Stimulated activated CD4-positive, alpha-beta T cell treated with anti-CD3 and anti-CD28 coated beads, Interleukin-4, amount 100 ng/mL, for 48 hours (primary cell): ENCODE measurements at places on chromosomes 11 and 22.

- no peak for DNase-seq
These were observed 102.8 kb downstream of the WNT11 start for GRCh38 chr11:76103460-76103859.

DNA sequence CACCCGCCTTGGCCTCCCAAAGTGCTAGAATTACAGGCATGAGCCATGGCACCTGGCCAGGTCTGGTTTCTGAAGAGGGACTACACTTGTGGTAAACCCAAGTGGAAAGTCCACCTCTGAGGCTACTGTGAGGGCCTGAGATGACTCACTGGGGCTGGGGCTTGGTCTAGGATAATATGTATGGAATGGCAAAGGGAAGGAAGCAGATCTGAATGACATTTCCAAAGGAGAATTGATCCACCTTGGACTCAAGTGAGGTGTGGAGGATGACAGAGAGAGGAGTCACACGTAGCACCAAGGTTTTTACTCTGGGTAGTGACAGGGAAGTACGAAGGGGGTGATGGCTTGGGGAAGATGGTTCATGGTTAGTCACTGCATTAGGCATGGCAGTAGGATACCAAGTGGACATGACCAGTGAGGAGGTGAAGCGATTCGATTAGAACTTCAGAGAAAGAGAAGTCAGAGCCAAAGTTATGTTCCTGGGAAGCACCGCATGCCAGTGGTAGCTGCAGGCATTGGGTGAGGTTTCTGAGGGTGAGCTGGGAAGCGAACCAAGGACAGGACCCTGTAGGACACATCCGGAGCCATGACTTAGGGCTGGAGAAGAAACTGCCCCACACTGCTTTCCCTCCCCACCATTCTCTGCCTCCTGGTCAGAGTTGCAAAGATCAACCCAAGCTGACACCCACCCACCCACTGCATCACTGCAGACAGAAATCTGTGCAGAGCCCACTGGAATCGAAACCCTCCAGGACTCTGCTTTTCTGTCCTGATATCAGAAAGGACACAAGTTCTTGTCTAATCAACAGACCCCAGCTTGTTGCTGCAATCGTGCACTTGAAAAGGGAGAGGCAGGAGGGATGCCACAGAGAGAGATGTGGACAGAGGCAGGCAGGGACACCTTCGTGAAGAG is 13.0 kb upstream of the BCL9L start:
- DNase-seq = no peak

- no peak for DNase-seq
These were observed 25.4 kb downstream of the NEU3 start for GRCh38 chr11:75014129-75014528.

- no peak for DNase-seq
These were observed 41.7 kb upstream of the SC5D start for GRCh38 chr11:121250843-121251242.

GRCh38 chr22:38153821-38154562 is 27.6 kb downstream of the PLA2G6 start:
- DNase-seq = no peak

DNA sequence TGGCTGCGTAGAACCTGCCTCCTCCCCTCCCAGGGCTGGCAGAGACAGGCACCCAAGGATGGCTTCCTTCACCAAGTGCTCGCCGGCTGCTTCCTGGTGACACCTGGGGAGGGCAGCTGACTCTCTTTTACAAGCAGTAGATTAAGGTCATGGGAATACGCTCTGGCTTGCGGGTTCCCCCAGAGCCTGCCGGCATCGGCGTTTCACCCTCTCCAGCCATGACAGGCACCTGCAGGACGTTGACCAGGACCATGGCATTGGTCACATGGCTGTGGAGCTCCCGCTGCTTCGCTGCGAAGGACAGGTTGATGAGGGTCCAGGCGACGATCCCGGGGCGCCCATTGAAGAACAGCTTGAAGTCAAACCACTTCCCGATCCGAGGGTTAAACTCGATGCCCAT is 9.5 kb downstream of the DHCR7 start:
- no peak for DNase-seq

DNA sequence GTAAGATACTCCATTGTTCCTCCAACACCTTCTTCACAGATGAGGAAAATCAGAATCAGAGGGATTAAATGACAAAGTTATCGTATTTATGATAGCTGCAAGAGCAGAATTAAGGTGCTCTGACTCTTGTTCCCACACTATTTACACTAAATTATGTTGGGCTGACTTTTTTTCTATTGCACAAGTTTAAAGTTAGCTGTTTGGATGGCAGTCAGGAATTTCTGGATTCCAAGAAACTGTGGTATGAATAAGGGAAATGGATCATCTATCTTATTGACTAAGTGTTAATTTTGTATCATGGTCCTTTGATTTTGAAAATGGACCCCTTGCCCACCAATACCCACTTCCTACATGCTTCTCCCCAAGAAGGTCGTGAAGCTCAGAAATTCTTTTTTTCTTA is 19.9 kb upstream of the APOA1 start:
- DNase-seq = no peak

- DNase-seq = no peak
These were observed 2.9 kb upstream of the SLC6A5 start for GRCh38 chr11:20596205-20597153.

GRCh38 chr11:124080327-124081001 is 34.8 kb upstream of the VWA5A start:
- no peak for DNase-seq

DNA sequence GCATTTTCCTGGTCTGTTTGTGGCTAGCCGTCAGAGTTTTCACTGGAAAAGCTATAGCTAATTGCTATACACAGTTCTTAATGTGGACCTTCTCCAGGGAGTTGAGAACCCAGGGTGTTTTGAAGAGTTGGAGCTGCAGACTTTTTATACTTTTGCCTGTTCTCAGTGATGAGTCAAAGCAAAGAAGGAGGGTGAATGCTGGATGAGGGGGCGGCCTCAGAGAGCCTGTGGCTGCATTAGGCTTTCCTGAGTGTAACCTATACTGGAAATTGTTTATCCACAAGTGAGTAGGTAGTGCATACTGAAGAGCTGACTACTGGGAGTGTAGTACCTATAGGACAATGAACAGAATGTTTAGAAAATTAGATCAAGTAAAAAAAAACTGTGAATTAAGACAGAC is 79.7 kb upstream of the HORMAD2 start:
- peak; percentile 3 for DNase-seq

- no peak for DNase-seq
These were observed 279.7 kb downstream of the TMEM135 start for GRCh38 chr11:87317441-87317840.

- DNase-seq = no peak
These were observed 31.4 kb downstream of the ARAP1 start for GRCh38 chr11:72720784-72721183.

- no peak for DNase-seq
These were observed 1.2 kb downstream of the C2CD2L start for GRCh38 chr11:119108146-119108856.
